Activated CD4-positive, alpha-beta T cell treated with anti-CD3 and anti-CD28 coated beads for 24 hours (primary cell): ENCODE measurements at places on chromosomes 2 and 18.

DNA sequence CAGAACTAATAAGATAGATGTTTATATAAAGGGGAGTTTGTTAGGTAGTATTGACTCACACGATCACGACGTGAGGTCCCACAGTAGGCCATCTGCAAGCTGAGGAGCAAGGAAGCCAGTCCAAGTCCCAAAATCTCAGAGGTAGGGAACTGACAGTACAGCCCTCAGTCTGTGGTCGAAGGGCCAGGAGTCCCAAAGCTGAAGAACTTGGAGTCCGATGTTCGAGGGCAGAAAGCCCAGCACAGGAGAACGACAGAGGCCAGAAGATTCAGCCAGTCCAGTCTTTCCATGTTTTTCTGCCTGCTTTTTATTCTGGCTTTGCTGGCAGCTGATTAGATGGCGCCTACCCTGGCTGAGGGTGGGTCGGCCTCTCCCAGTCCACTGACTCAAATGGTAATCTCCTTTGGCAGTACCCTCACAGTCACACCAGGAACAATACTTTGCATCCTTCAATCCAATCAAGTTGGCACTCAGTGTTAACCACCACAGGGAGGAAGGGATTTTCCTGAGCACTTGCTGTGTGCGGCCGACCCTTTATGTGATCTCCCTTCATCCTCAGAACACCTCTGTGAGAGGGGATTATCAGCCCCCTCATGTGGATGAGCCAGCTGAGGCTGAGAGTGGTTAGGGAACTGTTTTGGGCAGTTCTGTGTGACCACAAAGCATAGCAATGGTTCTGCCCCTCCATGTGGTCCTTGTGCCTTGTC lies 78.3 kb downstream of the RNF144A start:
- DNase-seq, result no peak

- DNase-seq, result no peak
These were observed 28.4 kb downstream of the BOLA3 start for GRCh38 chr2:74119339-74119738.

DNA sequence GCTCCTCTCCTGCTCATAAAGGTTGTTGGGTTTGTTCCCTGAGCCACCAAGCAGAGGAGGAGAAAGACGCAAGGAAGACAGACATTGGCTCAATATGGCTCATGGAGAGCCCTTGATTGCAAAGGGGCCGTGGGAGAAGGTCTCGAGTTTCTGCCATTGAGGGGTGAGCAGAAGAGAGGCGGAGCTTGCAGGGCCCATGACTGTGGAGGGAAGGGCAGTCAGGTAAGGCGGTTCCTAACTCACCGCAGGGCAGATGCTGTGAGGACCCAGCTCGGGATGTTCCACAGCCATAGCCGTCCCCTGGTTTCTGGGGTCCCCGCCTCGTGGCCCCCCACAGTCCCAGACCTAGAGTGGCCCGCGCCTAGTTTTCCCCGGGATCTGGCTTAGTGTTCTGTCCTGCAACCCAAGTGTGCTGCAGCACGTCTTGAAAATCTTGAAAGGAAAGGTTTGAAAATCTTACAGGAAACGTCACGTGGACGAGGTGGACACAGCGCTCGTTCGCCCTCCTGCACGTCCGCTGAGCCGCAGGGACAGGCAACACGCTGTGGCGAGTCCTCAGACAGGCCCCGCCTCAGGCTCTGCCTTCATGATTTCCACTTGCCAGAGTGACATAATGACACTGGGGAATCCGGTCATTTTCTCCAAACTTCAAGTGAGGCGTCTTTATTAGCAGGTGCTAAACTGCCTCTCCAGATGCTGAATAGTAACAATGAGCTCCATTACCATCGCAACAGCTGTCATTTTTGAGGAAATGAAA lies 105.5 kb upstream of the HDAC4 start:
- DNase-seq, result no peak

DNA sequence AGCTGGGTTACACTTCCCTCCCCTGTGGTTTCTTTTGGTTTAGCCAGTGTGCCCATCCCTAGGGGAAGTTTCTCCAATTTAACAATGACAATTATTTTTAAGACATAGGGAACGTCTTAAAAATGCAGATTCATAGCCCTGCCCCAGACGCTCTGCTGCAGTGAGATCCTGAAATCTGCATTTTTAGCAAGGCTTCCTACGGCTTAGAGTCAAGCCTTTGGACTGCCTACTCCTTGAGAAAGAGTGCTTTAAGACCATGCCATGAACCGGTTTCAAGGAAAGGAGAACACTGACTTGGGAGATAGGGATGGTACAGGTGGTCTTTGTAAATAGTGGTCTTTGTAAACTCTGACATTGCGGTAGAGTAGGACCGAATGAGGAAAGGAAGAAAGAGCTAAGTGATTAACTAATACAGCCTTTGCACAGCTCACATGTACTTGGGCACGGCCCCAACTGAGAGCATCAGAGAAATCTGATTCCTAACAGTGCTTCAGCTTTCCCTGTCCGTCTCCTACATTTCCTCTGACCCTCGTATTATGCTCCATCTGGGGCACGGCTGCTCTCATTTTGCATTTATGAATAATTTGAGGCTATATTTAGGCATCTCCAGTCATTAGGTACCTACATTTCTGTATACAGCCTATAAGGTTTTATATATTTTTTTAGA lies 217.6 kb upstream of the TANK start:
- no peak for DNase-seq

GRCh38 chr2:202019689-202020450 lies 13.8 kb upstream of the FZD7 start:
- no peak for DNase-seq
